ENCODE measurements at places on chromosomes 5 and 9.

DNA sequence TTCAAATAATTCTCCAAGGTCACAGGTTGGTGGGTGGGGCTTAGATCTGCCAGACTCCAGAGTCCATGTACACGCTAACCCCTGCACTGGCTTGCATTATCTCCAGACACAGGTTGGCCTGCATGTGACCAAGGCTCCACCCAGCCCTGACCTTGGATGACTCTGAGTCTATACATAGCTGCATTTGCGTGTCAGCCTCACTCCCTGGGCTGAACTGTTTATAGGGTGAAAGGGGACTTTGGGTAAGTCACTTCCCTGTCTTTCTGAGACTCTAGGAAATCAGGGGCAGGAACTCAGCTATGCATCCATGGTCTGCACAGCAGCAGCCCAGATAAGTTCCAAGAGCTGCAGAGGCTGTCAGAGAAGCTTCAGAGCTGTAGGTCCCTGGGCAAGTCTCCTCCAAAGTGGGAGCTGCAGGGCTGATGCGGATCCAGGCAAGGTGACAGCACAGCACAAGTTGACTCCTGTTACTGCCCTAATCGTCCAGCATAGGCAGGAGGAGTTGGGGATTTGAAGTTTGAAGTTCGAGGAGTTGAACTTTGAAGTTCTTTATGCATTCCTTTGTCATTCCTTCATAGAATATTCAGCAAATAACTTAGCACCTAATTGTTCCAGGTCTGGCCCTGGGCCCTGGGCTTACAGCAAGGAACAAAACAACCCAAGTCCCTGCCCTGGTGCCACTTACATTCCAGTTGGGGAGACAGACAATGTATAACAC lies 53.4 kb downstream of the SLC22A5 start:
- DNase-seq: no peak

DNA sequence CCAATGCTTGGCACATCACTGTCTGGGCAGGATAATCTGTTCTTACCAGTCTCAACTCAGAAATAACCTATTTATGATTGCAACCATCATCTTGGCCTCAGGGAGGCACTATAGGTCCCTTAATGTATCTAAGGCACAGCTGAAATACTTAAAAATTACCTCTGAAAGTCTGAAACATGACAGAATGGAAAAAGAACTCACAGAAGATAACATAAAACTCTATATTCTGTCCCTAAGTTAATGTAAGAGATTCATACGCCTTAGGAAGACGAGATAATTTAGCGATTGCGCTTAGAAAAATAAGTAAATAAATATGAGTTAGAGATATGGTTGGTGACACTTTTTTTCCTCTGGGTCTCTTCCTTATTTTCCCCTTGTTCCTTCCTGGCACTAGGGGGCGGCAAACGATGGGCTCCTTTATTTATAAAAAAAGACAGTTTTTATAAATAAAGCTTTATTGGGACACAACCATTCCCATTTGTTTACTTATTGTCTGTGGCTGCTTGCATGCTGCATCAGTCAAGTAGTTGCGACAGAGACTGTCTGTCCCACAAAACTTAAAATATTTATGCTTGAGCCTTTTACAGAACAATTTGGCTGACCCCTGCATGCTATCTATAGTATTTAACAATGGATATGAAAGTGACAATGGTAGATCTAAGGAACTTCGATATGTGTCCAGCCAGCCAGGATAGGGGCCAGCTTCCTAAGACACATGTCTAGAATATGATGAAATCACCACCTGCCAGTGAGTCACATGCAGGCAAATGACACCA lies 79.6 kb downstream of the PDE4D start:
- peak; percentile 74 for DNase-seq

- DNase-seq: no peak
These were observed 61.4 kb upstream of the RUFY1 start for GRCh38 chr5:179488975-179489374.

GRCh38 chr9:132082188-132082587 lies 2.5 kb upstream of the MED27 start:
- no peak for DNase-seq

- DNase-seq: no peak
These were observed 998 bp downstream of the SLC23A1 start for GRCh38 chr5:139381837-139382761.

DNA sequence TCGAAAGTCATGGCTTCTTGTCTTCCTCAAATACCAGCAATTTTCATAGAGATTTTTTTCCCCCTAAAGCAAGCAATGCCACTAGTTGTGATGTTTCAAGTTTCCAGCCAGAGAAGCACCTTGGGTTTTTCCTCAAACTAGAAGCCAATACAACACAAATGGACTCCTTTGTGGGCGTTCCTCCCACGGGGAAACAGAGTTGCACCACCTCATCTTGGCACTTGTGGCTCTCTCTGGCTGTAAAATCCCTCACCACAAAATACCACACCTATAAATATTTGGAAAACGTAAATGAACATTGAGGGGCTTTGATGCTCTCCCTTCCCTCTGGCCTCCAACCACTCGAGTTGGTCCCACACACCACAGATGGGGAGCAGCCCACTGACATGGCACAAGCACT lies 67.2 kb upstream of the PCA3 start:
- DNase-seq: no peak

DNA sequence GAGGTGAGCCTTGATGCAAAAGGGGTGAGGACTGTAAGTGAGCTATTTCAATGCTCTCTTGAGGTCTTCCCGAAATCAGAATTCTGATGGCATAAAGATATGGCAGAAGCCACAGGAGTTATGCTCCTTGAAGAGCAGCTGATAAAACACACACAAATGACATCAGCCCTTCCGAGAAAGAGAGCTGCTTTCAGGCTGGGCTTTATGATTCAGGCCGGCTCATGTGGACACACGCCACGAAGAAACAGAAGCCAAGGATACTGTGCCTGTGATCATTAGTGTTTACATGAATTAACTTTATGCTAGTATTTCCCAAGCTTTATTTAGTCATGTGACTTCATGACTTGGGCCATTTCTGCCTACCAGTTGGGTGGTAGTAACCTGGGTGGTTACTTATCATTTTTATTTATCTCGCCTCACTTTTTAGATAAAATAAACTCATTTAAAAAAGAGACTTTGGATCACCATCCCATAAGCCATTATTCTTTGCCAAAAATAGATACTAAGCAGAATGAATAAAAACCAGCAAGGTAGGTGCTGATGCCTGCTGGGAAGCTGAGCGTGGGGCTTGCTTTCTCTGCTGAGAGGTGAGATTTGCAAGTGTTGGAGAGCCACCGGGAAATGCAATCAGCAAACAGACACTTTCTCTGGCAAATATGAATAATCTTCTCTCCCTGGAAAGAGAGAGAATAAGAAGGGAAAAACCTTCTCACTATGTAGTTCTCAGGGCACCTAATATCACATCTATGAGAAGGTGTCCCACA lies 73.0 kb upstream of the SLC25A51 start:
- DNase-seq: no peak

DNA sequence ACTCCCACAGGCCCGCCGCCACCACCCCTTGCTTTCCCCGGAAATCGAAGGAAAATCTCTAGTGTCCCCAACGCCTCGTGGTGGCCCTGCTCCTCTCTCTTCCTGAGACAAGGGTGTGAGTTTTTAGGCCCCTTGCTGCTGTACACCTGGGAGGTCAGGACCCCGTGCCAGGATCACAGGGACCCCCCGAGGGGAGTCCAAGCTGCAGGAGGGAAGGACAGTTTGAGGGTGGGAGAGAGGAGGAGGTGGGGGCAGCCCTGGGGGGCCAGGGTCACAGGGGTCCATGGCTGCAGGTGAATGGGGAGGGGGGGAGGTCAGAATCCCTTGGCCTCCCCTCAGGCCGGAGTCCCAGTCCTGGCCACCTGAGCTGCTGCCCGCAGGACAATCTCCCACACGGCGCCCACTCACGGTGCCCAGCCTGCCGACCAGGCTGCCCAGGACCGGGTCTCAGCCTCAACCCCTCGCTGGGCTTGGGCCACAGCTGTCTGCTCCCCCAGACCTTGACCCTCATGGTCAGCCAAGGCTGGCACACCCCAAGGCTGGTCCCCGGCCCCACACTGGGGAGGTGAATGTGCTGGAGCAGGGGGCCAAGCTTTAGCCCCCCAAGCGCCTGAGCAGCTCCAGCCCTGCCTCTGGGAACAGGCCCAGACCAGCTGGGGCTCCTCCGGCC lies 19.9 kb downstream of the TPPP start:
- DNase-seq: no peak

- no peak for DNase-seq
These were observed 18.1 kb downstream of the CCNH start for GRCh38 chr5:87394411-87395165.

- no peak for DNase-seq
These were observed 585.7 kb upstream of the DAB2 start for GRCh38 chr5:40010436-40010835.

GRCh38 chr5:72427488-72428437 lies 79.4 kb downstream of the ZNF366 start:
- no peak for DNase-seq

DNA sequence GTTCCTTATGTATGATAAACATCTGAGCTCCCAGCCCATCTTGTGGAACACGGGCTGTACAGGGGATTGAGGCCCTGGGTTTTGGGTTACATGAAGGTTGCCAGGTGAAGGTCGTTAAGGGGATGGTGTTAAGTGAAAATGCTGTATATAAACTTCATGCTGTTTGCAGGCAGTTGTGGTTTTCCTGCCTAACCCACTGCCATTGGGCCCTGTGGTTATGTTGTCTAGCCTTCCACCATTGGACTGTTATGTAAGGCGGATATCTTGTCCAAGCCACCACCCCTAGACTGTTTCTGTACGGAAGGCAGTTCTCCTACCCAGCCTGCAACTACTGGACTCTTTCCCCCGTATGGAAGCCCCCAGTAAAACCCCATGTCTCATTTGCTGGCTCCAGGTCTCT lies 246.1 kb downstream of the KIF4B start:
- DNase-seq: no peak

GRCh38 chr9:113309204-113309813 lies 6.1 kb upstream of the RNF183 start:
- DNase-seq: peak; percentile 30

DNA sequence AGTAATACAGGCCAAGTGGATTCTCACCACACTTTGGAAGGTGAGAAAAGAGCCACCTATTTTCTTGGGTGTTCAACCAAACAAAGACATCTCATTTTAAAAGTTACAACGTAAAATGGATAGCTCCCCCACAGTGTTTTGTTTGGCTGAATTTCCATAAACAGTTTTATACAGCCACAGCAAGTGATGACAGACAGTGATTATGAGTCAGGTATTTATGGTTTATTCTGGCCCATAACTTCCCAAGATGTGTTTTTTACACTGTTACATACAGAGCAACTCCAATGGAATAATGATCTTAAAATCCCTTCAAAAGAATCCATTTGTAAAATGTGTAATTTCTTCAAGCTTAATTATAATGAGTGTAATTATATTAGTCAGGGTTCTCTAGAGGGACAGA lies 421.3 kb downstream of the TLE1 start:
- DNase-seq: no peak

GRCh38 chr9:84950879-84951811 lies 281.6 kb downstream of the NTRK2 start:
- DNase-seq: no peak

GRCh38 chr5:83099445-83099844 lies 22.1 kb downstream of the XRCC4 start:
- DNase-seq: no peak

- DNase-seq: no peak
These were observed 282.8 kb upstream of the TNC start for GRCh38 chr9:115400796-115401195.

DNA sequence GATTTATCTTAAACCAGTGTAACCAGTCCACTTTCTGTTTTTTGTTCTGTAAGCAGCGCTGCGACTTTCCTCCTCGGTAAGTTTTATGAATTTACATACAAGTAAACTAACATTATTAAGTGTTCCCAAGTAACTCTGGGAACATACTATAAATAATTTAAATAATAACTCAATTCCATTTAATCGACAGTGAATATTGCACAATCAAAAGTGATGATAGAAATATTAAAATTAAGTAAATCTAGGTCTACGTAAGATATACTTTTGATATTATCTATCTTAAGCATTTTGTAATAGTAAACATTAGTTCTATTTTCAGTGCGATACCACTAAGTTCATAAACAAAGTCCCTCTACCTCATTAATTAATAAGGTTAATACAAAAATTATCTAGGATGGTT lies 7.8 kb downstream of the NFIB start:
- no peak for DNase-seq

GRCh38 chr5:370959-371810 lies 49.7 kb downstream of the AHRR start:
- no peak for DNase-seq

GRCh38 chr5:65760504-65761275 lies 38.7 kb downstream of the NLN start:
- no peak for DNase-seq

- no peak for DNase-seq
These were observed 38.2 kb upstream of the TEX48 start for GRCh38 chr9:114720086-114720676.

GRCh38 chr5:68348447-68349222 lies 133.1 kb downstream of the PIK3R1 start:
- DNase-seq: no peak

DNA sequence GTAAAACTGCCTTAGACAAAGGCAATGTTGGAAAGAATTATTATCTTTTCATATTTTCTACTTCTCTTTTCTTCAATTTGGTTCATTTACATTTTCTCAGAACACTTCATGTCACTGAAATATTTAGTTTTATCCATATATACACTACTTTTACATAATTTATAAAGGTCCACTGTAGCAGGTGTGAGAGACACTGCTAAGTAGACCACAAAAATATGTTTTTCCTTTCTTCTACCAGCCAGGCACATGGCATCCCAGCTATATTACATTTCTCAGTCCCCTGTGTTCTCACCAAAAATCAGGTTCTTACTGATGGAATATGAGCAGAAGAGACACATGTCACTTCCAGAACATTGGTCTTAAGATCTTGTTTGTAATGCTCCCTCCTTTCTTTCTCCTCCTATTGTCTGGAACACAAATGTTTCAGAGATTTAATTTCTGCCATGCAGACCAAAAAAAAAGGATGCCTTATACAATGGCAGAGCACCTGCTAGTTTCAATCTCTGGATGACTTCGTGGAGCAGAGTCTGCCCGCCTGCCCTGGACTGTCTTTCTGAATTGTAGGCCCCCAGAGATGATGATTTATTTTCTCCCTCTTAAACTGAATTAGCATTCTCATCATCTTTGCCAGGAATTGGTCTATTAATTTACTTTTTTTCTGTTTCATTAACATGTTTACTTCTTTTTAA lies 125.4 kb upstream of the ACOT12 start:
- DNase-seq: no peak

DNA sequence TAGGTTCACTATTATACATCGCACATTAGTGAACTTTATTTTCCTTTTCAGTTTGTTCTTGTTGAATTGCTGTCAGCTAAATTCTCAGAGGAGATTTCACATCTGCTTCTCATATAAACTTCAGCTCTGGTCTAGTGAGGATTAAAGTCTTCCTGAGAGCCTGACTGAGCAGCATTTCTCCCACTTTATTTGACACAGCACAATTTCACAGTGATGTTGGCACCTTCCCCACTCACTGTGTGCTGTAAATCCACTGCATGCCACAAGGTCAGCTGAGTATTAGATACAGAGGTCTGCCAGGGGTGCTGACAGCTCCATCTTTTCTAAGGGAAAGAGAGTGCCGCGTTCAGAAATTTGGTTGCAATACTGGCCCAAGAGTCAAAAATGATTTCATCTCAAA lies 567.4 kb downstream of the PRR16 start:
- no peak for DNase-seq
